NCI-H2029 treated with DMSO at 0.1 percent for 48 hours (cell line): ENCODE measurements at places on chromosomes 5 and 9.

DNA sequence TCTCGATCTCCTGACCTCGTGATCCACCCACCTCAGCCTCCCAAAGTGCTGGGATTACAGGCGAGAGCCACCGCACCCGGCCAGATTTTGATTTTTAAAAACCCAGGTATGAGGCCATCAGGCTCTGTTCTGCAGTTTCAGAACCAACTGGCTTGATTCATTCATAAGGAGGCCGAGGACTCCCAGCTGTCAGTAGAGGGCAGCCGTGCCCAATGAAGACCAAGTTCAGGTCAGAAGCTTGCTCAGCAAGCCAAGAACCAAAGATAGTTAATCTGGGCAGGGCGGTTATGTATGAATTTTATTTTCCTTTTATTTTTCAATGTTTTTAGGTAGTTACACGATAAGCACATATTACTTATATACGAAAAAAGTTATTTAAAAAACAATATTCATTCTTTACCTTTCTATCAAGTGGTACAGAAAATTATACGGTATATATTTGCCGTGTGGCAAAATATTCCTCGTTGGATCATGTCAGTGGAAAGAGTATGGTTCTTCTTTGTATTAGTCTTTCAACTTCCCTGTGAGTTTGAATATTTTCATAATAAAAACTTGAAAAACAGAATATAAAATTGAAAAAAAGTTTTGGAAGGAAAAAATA is 18.0 kb downstream of the MGAT1 start:
- peak; percentile 18 for DNase-seq

DNA sequence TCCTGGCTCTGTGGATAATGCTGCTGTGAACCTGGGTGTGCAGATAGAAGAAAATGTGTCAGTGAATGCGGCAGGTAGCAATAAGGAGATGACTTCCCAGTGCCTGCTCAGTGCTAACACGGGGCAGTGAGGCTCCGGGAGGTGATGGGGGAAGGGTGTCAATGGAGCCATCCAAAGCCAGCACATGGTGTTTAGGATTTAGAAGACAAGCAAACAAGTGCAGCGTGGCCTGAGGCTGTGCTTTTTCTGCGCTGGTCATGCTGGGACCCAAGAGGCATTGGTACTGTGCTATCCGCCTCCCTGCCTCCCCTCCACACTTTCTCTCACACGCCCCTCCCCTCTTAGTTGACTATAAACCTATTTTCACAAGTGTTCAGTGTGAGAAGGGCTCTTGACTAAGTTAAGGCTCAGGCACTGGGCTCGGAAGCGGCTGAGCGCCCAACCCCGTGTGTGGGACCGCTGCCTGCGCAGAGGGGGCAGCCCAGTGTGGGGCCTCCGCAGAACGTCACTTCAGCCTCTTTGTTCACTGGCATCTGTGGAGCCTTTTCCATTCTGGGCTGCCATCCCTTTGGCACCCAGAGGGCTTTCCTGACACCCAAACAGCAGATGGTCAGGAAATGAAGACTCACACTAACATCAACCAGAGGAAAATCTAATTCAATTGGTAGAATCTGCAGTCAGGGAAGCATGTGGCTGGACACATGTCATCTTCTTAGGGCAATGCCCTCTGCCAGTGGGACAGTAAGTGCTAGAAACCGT is 21.8 kb upstream of the NINJ1 start:
- no peak for DNase-seq

DNA sequence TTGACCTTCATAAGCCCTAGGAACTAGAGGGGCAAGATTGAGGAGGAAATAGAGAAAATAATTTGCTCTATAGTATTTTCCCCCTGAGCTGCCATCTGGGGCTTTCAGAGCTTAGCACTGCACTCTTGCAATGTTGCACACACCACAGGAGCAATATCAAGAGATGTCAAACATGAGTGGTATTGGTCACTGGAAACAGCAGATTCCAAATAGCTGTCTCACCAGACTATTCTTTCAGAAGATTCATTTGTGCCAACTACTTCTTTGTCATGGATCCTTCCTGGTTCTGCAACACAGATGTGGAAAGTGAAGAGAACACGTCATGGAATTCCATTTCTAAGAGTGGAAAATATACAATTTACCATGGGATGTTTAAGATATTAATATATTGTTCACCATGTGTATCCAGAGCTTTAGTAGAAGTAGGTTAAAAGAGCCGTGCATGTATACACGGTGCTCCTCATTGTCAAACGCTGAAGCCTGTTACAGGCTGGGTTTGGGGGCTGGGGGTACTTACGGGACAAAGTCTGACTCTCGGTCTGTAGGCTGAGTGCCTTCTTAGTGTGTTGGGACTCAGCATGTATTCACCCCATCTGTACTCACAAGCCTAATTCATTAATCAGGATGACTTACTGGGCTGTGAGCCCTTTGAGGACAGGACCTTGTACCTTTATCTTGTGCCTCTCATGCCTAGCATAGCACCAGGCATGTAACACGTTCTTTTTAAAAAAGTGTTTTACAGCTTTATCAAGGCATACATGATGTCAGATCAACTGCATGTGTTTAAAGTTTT is 31.4 kb upstream of the GDNF start:
- DNase-seq: no peak

GRCh38 chr5:57566914-57567313 is 84.3 kb upstream of the ACTBL2 start:
- DNase-seq: no peak

DNA sequence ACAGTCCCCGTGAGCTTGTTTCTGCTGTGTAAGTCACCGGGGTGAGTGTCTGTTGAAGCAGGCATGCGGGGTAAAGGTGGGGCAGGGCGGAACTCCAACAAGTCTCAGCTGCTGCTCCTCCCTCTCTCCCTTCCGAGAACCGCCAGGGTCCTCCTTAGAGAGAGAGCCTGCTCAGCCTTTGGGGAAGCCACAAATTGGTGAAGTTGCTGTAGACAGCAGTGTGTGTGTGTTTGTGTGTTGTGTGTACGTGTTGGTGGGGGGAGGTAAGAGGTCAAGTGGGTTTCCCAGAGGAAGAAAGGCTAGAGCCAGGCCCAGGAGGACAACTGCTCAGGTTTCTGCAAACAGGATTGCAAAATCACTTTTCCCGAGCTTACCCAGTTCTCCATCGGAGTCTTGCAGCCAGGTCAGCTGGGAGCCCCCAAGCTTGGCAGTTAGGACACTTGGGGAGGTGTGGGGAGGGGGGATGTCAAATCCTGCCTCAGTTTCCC is 38.9 kb upstream of the DAB2IP start:
- DNase-seq: no peak

DNA sequence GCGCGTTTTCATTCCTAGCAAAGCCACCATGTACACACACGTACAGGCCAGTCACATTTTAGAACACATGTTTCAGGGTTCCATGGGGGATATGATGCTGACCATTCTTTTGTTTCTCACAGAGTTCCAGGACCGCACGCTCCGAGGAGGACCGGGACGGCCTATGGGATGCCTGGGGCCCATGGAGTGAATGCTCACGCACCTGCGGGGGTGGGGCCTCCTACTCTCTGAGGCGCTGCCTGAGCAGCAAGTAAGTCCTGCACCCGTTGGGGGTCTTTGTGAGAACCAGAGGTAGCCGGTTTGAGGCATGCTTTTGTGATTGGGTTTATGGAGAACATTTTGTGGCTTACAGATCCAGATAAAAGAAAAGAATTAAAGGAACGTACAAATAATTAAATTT is 30.8 kb downstream of the ADAMTSL1 start:
- DNase-seq: no peak

DNA sequence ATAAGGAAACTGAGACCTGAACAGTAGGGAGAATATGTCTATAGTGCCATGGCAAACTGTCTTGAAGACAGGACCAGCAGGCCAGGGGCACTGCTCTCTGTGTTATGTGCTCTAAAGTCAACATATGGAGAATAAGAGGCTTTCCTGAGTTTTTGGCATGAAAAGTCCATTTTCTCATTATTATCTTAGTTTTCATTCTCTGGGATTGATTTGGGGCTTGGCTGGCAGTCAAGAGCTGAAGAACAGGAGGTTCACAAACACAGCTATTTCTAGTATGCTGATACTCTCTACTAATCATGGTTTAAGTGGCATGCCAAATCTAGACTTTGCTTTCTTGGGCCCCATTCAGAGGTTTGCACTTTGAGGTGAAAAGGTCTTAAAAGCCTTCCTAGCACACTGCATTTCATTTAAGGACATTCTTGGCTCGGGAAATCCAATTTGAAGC is 404.4 kb downstream of the ZNF608 start:
- no peak for DNase-seq

DNA sequence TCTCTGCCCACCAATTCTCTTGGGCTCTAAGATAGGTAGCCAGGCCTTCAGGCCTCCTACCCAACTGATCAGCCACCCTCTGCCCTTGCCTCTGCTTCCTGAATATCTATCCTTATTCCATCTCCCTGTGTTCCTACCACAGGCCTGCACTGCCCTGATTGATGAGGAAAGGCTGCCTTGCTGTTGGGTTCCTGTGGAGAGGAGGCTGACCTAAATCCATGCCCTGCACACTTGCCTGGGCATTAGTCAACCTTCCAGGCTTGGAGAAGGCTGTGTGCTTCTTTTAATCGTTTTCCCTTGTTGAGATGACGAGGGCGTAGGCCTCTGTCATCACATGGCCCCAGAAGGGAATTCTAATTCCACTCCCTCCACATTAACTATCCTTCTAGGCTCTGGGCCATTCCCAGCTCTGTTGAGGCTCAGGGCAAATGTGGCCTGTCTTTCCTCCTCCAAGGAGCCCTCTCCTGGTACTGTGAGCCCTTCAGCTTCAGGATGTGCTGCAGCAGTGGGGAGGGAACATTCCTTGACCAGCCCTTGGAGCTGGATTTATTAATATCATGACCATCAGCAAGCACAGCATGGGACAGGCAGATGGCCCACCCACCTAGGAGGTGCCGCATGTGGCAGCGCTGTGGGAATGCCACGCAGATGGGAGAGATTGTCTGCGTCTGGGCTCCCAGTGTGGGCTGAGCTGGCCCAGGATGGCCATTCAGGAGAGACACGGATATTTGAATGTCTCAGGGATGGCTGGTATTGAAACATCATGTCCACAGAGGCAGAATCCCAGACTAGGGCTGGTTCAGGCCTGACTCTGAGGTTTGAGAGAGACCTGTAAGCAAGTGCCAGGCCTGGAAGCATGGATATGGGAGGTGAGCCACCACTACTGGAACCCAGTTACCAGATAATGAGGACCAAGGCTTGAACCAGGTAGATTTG is 40.9 kb downstream of the ANGPTL2 start:
- DNase-seq: no peak

DNA sequence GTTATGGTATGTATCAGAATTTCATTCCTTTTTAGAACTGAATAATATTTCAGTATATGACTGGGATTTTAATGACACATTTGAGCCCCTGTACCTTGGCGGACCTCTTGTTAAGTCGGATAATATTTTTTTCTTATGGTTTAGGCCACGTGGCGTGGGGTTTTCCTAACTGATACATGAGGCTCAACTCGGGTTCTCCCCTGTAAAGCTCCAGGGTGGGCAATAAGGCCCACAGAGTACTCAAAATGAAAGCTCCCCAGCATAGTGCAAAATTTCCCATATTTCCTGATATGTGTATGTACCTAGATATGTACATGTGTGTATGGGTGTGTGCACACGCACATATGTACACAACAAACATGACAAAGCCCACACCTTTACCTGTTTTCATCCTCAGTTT is 24.5 kb downstream of the TICAM2 start:
- DNase-seq: no peak

DNA sequence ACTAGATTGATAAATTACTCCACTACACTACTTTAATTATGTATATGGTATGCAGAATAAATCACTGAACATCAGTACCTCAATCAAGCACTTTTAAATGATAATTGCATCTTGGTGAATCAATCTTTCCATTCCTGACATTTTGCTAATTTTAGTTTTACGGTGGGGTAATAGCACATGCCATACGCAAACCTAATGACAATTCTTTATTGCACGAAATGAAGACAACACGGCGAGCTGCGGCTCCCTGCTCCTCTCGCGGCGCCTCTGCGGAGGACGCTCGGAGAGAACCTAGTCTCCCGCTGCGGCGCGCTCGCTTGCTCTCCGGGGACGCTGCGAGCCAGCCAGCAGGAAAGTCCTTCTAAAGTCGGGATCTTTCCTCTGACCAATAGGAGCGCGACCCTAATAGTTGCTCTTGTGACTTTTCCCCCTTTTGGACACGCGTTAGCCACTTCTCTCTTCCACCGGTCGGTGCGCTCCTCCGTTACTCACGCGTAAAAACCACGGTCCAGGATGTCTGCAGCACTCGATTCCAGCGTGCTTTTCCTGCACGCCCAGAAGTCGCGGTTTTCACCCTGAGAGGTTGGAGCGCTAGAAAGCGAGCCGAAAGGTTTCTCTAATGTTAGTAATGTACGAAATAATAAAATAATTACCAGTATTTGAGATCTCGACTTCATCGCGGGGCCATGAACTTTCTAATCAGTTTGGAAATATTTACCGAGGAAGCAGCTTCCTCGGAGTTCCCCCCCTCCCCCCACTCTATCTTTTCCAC is 1.0 kb upstream of the MEF2C start:
- DNase-seq: peak; percentile 40
